NB4 (cell line): ENCODE measurements at places on chromosomes 2 and 18.
A peak's percentile ranks its signal among the peaks of the same experiment; 100 is the strongest.

GRCh38 chr2:203586696-203587095, 51.6 kb upstream of the RAPH1 start:
- no peak for DNase-seq

DNA sequence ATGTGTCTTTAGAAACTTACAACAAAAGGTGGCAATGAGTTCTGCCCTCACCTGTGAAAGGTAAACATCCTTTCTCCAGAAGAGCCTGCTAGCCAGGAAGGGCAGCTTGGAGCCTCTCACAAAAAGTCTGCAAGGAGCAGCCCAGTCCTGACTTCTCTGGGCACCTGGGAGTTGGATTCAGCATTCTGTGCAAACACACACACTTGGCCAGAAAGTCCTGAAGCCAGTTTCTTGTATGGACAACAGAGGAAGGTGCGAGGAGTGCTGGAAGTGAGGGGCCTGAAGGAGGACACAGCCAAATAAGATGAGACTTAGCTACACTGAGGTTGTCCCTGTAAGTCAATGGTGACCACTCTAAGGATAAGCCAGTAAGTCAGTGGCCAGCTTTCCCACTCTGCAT, 52.4 kb upstream of the SLC1A4 start:
- DNase-seq, result no peak

DNA sequence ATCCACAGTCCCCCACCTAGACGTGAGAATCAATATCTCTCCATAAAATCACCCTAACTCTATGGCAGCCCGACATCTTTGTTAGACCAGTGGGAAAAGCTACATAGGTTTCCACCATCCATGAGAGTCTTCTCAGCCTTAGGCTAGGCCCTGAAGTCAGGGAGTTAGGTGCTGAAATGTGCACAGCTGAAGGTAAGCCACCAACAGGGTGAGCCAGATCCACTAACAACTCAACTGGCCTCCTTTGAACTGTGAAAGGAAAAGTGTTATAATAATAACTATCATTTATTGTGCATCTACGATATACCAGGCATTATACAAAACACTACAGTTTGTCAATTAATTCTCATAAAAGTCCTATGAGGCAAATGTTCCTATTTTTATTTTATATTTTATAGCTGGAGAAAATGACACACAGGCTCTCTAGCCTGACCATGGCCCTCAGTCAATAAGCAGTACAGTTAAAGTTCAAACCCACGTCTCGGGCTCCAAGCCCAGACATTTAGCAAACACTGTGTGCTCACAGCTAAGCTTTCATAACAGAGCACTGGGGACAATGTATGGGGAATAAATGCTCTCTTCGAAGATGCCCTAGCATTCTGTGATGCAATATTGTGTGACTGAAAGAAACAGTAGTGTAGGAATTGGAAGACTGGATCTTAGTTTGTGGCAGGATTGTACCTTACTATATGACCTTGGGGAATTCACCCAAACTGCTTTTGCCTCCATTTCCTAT, 11.2 kb upstream of the CYP27C1 start:
- DNase-seq, result no peak

DNA sequence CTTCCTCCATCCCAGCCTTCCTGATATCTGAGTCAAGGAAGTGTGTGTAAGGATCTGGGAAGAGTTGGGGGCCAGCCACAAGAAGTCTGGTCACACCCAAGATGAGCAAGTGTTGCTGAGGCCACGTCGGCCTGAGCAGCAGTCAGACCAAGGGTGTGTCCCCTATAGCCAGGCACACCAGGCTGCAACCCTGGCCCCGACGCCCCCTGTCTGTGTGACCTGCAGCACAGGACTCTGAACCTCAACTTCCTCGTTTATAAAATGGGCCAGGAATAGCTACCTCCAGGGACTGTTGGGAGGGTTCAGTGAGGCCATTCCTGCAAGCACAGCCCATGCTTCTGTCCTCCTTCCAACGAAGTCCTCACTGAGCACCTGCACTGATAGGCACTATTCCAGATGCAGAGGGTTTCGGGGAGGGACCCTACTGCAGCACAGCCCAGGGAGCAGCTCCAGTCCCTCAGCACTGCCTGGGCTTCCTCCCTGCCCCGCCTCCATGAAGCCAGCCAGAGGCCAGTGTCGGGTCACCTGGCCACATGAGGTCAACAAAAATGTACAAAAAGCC, 13.3 kb downstream of the LIMS2 start:
- DNase-seq, result peak; percentile 36

GRCh38 chr2:112542123-112542983, at the start of gene POLR1B:
TSS of gene POLR1B (plus strand) at chr2:112542465. CDS start at chr2:112542495, 30 bp downstream.
- peak; percentile 94 for DNase-seq

GRCh38 chr2:209579230-209579749, 155.4 kb downstream of the MAP2 start:
- peak; percentile 13 for DNase-seq

DNA sequence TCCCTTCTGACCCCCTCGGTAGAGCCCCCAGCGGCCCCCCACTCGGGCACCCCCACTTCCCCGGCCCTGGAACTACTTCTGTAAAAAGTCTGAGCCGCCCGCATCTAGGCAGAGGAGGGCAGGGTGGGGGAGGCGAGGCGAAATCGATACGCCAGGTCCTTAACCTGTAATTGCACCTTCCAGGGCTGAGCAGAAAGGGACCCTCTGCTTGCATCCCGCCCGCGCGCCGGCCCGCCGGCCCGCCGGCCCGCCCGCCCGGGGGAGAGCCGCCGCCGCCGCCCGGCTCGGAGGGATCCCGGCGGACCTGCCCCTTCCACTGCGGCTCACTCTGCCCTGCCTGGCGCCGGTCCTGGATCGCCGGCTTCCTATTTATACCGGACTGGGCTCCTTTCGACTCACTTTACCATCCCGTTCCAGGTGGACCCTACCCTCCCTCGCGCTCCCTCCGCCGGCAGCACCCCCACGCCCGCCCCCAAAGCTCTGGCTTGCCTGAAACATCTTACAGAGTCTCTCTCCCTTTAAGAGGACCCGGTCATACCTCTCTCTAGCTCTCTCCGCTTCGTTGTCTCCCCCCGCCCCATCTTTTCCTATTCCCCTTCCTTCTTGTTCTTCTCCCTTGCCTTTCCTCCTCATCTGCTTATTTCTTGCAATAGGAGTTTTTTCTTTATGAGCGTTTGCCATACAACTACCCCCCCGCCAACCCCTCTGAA, 797 bp downstream of the KLHL14 start:
- DNase-seq, result no peak

- DNase-seq, result no peak
These were observed 37.5 kb upstream of the TPO start for GRCh38 chr2:1375794-1376193.
